ENCODE measurements at places on chromosomes 1 and 21.

GRCh38 chr1:6427441-6428390 lies 3.1 kb downstream of the ESPN start:
- no peak for DNase-seq

GRCh38 chr21:27129694-27130093 lies 162.8 kb upstream of the ADAMTS5 start:
- DNase-seq = no peak

- no peak for DNase-seq
Measured at GRCh38 chr1:7108251-7108650, 323.0 kb downstream of the CAMTA1 start.

DNA sequence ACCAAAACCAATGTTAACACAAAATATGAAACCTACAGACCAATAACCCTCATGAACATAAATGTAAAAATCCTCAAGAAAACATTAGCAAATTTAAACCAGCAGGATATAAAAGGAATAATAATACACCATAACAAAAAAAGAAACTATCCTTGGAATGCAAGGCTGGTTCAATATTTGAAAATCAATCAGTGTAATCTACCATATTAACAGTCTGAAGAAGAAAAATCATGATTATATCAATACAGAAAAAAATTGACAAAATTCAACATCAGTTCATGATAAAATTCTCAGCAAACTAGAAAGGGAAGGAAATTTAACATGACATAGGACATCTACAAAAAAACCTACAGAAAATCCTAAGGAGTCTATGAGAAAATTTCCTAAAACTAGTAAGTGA lies 19.8 kb downstream of the PRMT2 start:
- no peak for DNase-seq

- DNase-seq = no peak
Measured at GRCh38 chr1:69252696-69253095, 315.0 kb upstream of the LRRC7 start.

DNA sequence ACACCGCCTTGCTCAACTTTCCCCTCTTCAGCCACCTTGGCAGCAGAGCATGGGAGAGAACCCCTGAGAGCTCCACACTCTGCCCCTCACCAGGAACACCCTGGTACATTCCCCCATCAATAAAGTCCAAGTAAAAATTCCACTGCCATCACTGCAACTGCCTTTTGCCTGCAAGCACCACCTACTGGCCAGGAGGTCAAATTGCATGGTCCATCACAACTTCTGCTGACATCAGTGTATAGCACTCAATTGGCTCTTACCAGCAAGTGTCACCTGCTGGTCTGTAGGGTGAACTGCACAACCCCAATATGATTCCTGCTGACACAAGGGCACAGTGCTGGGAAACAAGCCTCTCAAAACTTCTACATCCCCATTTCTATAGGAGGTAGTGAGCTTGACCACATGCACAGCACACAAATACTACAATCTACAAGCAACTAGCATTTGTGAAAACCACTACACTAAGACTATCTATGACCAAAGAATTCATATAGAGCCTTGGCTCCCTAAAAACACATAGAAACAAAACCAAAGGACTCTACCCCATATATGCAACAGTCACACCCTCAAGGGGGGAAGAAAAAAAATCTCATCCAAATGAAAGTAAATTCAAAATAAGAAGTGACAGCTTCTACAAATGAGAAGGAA lies 69.2 kb downstream of the FASLG start:
- peak; percentile 41 for DNase-seq

GRCh38 chr1:43819357-43819756 lies 112.0 kb downstream of the ST3GAL3 start:
- DNase-seq = no peak

GRCh38 chr1:50978852-50979781 lies 9.1 kb downstream of the CDKN2C start:
- DNase-seq = no peak

- DNase-seq = no peak
Measured at GRCh38 chr21:35198982-35199732, 150.1 kb upstream of the RUNX1 start.

DNA sequence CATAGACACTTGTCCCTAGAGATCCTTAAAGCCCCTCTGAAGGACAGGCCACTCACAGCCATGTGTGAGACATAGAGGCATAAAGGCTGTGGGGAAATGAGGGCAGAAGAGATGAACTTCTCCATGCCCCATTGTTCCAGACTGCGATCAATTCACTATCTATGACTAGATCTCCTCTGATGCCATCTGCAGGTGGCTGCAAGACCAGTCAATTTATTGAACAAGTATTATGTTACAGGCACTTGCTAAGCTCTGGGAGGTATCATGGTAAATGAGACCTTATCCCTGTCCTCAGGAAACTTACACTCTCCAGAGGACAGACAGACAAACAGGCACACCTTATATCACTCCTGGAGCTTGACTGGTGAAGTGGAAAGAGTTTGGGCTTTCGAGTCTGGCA lies 22.9 kb downstream of the UBIAD1 start:
- DNase-seq = no peak
